ENCODE measurements at places on chromosomes 4 and X.

DNA sequence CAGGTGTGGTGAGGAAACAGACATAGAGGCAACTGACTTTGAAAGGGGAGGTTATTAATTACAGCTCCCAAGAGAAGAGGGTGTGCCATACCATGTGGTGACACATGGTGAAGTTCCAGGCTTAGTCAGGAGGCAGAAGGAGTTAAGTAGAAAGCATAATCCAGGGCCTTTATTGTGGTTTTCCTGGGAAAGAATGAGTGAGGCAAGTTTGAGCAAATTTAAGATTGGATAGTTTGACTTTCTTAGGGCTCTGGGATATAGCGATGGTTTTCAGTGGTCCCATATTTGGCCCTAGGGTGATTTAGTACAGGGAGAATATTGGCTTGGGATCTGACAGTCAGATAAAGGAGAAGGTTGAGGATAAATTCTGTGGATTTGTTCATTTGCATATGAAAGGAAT, 495.9 kb upstream of the FSTL5 start:
- no peak for DNase-seq

DNA sequence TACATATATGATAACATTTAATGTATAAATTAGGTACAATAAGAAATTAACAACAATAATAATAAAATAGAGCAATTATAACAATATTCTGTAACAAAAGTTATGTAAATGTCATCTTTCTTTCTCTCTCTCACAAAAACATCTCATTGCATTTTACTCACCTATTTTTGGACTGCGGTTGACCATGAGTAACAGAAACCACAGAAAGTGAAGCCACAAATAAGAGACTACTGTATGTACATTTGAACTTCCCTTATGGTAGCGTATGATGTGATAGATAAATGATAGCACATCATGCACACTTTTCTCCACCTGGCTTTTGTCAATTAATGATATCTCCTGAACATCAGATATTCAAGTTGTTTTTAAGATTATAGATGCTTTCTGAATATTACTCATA, 80.5 kb downstream of the HNRNPD start:
- DNase-seq: no peak

GRCh38 chr4:141890279-141890678, 253.9 kb downstream of the IL15 start:
- DNase-seq: no peak

DNA sequence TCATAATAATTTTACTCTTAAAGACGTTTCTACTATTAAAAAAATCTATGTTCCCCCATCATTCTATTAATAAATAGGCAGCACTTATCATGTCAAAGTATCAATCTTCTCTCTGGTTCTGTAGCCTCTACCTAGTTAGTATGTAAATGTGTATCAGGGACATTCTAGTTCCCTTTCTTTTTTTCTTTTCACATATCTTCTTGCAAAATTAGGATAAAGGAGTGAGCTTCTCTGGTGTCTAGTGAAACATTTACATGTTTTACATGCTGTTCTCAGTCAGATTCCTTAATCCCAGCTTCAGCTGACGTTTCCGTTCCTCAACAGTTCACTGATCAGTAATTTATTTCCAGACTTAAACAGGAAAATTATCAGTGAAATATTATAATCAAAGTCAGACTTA, 11.8 kb downstream of the PCDH10 start:
- no peak for DNase-seq

- no peak for DNase-seq
Measured at GRCh38 chr4:42296196-42296595, 101.1 kb upstream of the SHISA3 start.

- no peak for DNase-seq
Measured at GRCh38 chrX:50117476-50117875, 83.3 kb downstream of the AKAP4 start.

DNA sequence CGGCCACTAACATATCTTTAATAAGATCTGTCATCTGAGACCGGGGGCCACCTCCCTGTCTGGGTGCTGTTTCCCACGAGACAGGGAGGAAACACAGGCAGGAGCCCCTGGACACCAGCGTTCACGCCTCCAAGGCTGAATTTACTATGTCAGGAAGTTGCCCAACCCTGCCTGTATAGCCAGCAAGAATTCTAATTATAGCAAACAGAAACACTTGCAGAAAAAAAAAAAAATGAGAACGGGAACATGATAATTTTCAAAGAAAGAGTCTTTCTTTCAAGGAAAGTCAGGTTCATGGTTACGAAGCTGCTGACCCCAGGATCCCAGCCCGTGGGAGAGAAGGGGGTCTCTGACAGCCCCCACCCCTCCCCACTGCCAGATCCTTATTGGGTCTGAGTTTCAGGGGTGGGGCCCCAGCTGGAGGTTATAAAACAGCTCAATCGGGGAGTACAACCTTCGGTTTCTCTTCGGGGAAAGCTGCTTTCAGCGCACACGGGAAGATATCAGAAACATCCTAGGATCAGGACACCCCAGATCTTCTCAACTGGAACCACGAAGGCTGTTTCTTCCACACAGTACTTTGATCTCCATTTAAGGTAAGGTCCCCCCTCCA, at the start of gene IL3RA:
Gene IL3RA (plus strand): TSS at position 455 of the 613 bp plus-strand sequence. CDS start 4,981 bp downstream, outside the sequence.
- DNase-seq: no peak

- no peak for DNase-seq
Measured at GRCh38 chr4:16593386-16593785, 305.1 kb downstream of the LDB2 start.

GRCh38 chr4:78551420-78552351, at the start of gene ANXA3:
TSS of gene ANXA3 (plus strand) at chr4:78551770. CDS start at chr4:78554474, 2,704 bp downstream.
- DNase-seq: no peak

- DNase-seq: no peak
Measured at GRCh38 chr4:70183168-70183939, 12.2 kb upstream of the ODAM start.

DNA sequence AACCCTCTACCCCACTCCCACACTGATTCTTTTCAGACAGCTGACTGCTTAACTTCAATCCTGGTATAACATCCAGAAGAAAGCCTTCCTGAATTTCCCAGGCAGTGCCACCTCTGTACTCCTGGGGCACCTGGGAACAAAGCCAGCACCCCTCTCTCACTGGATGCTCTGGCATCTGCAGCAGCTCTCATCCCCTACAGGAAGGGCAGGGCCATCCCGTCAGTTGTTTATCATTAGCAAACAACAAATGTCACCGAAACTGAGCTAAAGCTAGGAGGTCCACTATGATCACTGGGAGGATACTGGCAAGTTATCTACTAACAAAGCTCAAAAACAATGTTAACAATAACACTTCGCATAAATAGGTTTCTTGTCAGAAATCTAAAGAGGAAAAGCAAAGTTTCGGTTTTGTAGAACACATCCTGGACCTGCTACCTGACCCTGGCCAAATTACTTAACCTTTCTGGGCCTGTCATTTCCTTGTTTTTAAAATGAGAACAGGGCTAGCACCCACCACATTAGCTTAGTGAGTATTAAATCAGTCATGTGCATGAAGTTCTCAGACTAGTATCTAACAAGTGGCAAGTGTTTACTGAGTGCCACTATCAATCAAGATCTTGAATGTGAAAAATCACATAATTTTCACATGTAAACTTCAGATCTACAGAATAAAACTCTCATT, 86.6 kb downstream of the NR3C2 start:
- DNase-seq: no peak

- no peak for DNase-seq
Measured at GRCh38 chr4:71524756-71525155, 185.9 kb downstream of the SLC4A4 start.

DNA sequence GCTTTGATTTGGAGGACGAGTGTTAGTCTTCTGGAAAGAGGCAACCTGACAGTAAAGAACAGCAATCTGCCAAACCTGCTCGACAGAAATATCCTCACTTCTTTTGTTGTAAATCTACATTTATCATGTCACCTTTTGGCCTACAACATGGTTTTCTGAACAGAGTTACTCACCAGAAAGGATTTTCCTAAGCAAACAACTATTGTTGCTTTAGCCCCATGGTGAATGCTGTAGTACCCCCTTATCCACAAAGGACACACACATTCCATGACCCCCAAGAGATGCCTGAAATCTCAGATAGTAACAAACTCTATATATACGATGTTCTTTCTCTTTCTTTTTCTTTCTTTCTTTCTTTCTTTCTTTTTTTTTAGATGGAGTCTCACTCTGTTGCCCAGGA, 42.7 kb downstream of the TMEM150C start:
- no peak for DNase-seq

DNA sequence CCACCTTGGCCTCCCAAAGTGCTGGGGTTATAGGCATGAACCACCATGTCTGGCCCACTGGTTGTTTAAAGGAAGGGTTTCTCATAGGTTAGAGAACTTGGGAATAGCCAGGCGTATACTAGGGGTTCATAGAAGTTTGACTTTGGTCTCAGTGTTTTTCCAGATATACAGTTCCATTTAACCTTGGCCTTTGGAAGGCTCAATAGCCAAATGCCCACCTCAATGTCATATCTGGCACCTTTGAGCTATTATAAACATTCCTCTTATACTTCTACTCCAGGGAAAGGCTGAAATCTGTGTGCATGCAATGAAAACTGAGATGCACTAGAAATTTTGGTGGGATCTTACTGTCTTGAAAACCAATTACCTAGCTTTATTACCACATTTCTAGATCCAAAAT, 47.5 kb upstream of the PROM1 start:
- DNase-seq: no peak

DNA sequence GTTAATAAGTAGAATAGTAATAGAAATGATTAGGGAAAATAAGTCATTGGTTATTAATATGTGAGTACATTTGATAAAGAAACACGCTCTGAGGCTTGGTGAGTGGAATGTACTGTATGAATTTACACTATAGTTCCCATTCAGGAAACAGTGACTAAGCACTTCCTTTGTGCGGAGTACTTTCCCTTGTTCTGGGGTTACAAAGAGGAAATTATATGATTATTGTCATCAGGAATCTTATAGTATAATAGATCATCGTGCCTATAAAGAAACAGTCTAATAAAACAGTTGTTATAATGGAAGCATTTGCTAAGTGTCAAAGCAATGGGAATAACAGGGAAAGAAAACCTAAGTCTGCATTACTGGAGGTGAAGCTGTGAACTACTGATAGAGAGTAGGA, 138.0 kb downstream of the RPA4 start:
- DNase-seq: no peak

DNA sequence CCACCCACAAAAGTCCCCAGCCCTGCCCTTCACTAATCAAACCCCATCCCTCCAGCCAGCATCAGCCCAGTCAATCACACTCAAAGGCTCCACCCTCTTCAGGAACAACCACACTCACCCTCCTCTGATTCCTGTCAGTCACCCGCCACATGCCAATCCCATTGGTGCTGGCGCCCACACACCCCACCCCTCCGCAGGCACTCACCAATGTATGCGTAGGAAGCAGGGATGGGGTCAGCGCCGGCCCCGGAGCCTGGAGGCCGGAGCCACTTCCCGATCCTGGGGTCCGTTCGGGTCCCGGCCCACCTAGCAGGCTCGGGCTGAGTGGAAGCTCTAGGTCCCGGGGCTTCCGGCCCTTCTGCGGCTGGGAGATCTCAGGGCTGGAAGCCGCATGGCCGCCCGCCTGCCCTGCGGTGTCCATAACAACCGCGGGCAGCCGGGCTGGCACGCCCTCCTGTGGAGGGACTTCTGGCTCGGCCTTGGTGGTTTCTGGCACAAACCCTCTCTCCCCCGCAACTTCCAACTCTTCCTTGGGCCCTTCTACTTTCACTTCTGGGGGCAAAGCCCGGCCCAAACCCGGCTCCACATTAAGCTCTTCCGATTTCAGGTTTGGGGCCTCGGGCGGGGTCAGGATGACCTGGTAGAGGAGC, 7.9 kb upstream of the CFP start:
- peak; percentile 60 for DNase-seq

DNA sequence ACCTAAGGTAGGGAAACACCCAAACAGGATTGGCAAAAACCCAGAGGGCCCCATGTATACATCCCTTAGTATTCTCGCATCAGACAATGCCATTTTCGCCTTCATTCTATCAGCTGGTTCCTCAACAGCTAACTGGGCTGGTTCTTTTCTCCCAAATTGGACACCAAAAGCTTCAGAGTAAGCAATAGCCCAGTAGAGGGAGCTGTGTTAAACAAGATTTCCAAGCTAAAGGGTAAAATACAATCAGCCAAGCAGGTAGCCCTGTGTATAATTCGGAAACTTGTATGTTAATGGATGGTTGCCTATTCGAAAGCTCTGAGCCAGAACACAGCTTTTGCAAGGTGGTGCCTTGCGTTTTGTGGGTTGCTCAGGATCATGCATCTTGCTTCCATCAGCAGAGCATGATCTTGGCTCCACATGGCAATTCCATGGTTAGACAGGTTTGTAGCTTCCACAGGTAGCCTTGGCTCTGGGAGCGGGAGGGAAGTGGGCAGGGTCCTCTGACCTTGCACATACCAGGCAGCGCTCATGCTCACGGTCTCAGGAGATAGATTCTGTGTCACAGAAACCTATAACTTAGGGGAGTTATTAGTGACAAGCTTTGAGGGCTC, 115.2 kb upstream of the LNX1 start:
- no peak for DNase-seq

GRCh38 chr4:141636082-141636770, at the start of gene IL15:
TSS of gene IL15 (plus strand) at chr4:141636583. CDS start at chr4:141719465, 82,882 bp downstream.
- peak; percentile 78 for DNase-seq

- no peak for DNase-seq
Measured at GRCh38 chr4:174107746-174108354, 175.6 kb downstream of the FBXO8 start.

GRCh38 chrX:40104985-40105834, 7.5 kb upstream of the BCOR start:
- no peak for DNase-seq

- DNase-seq: no peak
Measured at GRCh38 chrX:9654929-9655328, 110.7 kb downstream of the GPR143 start.

DNA sequence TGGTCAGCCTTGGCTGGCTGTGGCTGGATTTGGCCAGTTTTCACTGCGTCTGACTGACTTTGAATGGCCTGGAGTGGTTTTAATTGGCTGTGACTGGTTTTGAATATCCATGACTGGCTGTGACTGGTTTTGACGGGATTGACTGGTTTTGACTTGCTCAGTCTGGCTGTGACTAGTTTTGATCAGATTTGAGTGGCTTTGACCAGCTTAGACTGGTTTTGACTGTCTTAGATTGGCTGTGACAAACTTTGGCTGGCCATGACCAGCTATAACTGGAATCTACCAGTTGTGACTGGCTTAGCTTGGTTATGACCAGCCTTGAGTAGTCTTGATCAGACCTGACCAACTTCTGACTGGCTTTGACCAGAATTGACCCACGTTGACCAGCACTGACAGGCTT, 168.4 kb upstream of the AMOT start:
- DNase-seq: no peak

- no peak for DNase-seq
Measured at GRCh38 chr4:188374871-188375270, 235.6 kb downstream of the TRIML1 start.

GRCh38 chrX:140091125-140091886, 126.0 kb upstream of the CXorf66 start:
- DNase-seq: no peak

DNA sequence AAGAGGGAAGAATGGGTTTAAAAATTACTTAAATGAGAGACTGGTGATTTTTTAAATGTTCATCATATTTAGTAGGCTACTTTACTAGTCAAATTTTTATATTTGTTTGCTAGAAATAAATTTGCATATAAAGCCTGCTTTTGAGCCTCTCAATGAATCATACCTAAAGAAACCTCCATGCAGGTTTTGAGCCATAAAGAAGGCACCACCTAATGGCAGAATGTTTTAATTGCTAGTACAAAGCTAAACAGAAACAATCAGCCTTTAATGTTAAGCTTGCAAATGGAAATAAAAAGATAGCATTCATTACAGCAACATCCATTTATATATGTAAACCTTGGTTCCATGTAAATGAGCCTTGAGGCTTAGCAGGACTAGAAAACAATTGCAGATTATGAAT, 989.7 kb downstream of the CCSER1 start:
- DNase-seq: no peak

Measured in activated naive CD4-positive, alpha-beta T cell treated with anti-CD3 and anti-CD28 coated beads, Interleukin-2, amount 50 U/mL, for 72 hours (primary cell).